ENCODE measurements at places on chromosomes 16 and 17. TPM values are rescaled to one million over a fixed set of nuclear protein-coding genes. Genes with fewer than 3 reads are reported as not detected.

GRCh38 chr16:69346683-69347082 is 4.9 kb downstream of the TMED6 start:
- DNase-seq, result no peak
- no peak overlapping the region for H3K27ac ChIP-seq
- no peaks in the 10 kb centered on the region for H3K4me1 ChIP-seq
- no peaks in the 10 kb centered on the region for H3K27me3 ChIP-seq
- H3K36me3 ChIP-seq, result peaks cover 4% of the 10 kb centered on the region

Gene TEX19
- total RNA-seq, result 0.23 TPM

Gene ADAP2
- total RNA-seq, result 2.2 TPM

Gene SMIM22
- total RNA-seq, result not detected

Gene LPO
- not detected for total RNA-seq

Gene NDRG4
- 58.9 TPM for total RNA-seq

All from neural crest cell (in vitro differentiated cells).